Mucosa of descending colon (tissue), 3 donors: ENCODE measurements at places on chromosomes 5 and 9.

DNA sequence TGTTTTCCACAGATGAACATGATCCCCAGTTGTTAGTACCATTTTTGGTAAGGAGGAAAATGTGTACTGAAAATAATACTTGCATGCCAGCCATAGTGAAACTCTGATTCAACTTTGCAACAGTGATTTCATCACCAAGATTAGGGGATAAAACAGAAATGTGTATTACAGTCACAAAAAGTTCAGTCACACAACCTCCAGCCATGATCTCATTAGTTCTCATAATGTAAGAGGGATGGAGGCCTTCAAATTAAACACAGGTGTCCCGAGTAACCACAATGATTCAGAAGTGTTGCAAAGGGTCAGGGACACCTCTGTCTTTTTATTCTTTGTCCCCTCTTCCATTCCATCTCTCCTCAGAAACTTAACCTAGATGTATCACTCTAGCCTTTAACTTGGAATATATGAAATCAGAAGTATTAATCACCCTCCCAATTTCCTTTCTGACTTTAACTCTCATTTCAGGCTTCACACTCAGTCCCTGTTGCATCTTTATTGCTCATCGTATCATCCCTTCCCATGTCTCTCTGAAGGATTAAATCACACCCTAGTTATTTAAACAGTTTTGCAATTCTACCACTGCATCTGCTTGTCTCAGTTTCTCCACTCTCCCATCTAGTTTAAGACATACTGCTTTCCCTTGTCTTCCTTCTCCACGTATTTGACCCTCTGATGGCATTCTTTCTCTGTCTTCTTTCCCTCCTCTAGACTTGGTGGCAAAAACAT, 291.2 kb downstream of the ADAMTS6 start:
- DNase-seq: no peak

DNA sequence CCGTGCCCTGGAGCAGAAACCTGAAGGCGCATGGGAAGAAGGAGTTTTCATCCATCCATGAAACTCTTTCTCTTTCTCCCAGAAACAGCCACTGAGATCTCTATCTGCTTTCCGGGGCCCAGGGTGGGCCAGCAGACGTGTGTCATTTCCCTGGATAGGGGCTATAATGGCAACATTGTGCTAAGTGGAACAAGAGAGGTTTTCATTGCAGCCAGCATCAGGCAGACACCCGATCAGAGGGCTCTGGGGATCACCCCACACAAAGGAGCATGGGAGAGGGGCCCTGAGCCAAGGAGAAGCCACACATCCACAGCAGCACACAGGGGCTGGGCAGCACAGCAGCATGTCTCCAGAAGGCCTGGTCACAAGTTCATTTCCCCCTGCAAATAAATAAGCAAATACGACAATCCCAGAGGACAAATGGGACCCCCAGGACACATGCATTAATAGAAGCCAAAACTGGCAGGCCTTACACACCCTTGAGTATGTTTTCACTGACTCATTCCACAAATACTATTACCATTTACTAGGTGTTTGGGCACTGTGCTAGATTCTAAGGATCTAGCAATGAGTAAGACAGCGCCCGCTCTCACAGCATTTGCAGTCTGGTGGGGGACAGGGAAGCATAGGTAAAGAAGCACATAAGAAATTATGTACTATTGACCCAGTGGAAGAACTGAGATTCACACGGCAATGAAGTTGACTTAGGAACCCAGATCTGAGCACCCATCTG, 4.3 kb upstream of the AFAP1L1 start:
- no peak for DNase-seq

DNA sequence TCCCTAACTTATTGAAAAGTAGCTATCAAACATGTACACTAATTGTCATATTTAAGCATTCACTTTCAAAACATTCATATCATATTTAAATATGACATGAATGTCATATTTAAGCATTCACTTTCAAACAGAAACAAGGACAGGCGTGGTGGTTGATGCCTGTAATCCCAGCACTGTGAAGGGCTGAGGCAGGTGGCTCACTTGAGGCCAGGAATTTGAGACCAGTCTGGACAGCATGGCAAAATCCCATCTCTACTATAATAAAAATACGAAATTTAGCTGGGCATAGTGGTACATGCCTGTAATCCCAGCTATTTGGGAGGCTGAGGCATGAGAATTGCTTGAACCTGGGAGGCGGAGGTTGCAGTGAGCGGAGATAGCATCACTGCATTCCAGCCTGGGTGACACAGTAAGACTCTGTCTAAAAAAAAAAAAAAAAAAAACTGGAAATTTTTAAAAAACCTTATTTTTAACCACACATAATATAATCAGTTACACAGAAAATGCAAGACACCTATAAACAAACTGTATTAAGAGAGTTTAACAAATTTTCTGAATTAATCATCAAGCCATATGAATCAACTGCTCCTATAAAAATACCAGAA, 88.1 kb downstream of the LPAR1 start:
- no peak for DNase-seq

DNA sequence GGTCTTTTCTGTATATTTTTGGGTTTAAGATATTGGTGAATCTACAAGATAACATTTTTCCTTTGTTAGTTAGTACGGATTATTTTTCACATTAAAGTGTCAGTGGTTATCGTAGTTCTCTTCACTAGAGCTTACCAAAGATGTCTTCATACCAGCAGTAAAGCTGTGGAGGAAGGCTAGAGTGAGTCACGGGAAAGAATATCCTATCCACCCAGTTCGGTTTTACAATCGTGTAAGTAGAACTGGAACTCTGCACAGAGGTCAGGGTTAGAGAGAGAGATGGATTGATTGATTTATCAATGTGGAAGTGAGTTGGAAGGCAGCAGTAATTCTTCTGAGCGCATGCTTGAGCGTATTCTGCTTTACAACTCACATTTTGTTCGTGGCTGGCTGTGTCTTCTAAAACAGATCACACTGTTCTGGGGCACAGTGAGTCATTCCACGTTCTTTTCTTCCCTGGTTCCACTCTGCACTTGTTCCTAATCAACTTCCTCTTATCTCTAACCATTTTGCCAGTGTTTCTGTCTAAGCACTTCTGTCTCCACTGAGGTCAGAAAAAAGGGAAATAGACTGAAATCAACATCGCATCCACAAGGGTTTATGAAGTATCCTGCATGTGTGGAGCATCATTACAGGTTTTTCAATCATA, 86.5 kb upstream of the ARRDC3 start:
- no peak for DNase-seq

DNA sequence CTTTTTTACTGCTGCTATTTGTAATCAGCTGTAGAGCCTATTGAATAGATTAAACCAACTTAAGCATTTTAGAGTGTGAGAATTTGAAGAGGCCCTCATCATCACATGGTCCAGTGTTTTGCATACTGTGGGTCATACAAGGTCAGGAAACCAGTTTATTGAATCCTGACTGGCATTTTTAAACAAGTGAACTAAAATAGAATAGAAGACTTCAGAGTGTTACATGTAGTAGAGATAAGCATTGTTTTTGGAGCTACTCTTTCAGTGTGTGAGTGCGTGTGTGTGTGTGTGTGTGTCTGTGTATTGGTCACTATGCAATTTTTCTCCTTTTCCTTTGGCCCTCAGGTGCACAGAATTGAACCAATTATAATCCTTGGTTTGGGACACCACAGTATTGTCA, 114.4 kb downstream of the SLC28A3 start:
- no peak for DNase-seq

DNA sequence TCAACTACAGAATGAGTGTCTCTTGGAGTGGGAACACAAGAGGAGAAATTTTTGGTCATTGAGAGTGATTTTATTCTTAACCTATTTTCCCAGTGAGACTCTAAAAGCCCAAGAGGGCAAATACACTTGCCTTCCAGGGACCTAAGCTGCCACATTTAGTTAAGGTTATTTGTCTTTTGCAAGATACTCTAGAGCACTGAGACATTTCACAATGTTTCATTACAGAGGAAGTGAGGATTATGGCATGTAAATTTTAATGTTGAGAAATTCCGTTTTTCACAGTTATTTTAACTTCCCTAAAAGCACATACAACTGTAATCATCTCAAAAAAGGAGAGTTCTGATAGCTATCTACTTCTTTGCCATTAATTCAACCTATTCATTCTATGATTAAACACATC, 38.7 kb upstream of the RAB3C start:
- no peak for DNase-seq

DNA sequence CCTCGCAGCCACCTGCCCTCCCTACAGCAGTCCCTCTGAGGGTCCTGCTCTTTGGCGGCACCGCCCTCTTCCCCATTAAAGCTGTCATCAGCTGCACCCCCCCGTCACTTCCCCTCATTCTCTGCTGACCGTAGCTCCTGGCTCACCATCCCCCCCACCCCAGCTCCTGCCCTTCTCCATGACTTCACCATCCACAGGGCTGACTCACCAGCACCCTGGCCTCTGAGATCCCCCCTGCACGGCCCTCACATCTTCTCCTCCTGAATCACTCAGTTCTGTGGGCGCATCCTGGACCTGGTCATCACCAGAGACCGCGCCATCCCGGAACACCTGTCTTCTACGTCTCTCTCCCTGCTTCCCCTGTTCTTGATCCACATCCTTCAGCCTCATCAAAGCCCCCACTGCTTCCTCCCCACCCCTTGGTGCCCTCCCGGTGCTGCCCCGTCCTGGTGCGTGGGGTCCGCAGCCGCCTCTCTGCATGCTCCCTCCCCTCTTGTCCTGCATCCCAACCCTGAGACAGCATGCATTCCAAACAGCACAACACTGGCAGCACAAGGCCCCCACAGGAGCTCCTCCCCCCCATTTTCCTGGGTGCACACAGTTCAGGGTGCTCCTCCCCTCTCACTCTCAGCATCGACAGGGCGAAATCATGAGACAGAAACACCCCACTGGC, 12.9 kb downstream of the FLT4 start:
- no peak for DNase-seq

GRCh38 chr9:34384368-34385165, 7.9 kb upstream of the MYORG start:
- DNase-seq: no peak

- no peak for DNase-seq
Measured at GRCh38 chr9:76571288-76571687, 112.3 kb downstream of the GCNT1 start.

DNA sequence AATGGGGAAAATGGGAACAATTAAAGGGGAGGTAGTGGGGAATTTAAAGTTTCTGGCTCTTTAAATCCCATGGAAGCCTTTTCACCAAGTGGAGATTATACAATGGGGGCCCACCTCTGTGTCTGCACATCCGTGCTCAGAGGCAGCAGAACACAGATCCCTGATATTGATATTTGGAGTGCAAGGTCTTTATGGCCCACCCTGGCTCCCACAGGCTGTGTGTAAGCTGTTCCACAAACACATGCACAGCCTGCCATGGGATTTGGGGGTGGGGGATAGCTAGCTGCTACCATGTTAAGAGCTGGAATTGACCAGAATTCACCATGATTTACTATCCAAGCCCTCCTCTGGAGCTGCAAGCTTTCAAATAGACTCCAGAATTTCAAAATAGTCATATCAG, 55.9 kb downstream of the RASGEF1C start:
- DNase-seq: no peak

- no peak for DNase-seq
Measured at GRCh38 chr5:138962614-138963370, 87.7 kb upstream of the LRRTM2 start.

GRCh38 chr5:170183816-170184687, 48.7 kb upstream of the C5orf58 start:
- DNase-seq: peak; percentile 64

- no peak for DNase-seq
Measured at GRCh38 chr9:27659001-27659400, 85.7 kb upstream of the C9orf72 start.

GRCh38 chr9:10014889-10015288, 597.9 kb downstream of the PTPRD start:
- DNase-seq: no peak

- DNase-seq: no peak
Measured at GRCh38 chr9:13971966-13972655, 341.8 kb downstream of the NFIB start.

- DNase-seq: peak; percentile 80
Measured at GRCh38 chr9:124267271-124267807, 9.6 kb downstream of the NEK6 start.

- no peak for DNase-seq
Measured at GRCh38 chr5:110255194-110255593, 471.3 kb downstream of the TMEM232 start.

GRCh38 chr9:8456344-8456743, 656.8 kb upstream of the DMAC1 start:
- DNase-seq: no peak

DNA sequence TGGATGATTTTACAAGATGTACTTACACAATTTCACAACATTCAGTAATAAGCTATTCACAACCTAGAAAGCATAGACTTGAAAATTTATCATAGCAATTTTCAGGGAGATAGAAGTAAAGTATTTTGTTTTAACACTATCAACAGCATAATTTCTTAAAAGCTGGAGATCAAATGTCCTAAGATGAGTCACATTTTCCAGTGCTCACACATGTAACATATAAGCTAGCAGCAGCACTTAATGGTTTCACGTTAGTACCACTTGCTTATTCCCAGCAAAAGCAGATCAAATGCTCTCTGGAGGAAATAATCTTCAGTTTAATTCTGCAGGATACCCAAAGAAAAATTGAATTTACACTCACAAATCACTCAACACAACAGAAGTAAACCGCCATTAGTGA, 6.5 kb downstream of the OR13C8 start:
- DNase-seq: no peak

DNA sequence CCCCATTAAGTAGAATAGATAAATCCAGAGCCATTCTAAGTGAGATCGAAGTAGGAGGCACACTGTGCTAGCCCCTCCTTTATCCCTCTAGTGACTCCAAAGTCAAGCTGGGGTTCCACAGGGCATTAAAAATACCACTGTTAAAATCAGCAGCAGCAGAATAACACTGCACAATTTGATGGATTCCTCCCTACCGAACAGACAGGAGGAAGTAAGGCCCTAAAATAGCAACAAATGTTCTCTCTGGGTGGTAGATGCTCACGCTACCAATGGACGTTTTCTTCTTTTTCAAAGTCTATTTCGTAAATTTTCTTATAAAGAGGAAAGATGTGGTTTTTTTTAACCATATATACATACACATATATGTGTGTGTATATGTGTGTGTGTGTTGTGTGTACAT, 54.4 kb downstream of the FBXW11 start:
- DNase-seq: no peak

- DNase-seq: peak; percentile 56
Measured at GRCh38 chr9:128899566-128900322, 17.8 kb downstream of the LRRC8A start.

DNA sequence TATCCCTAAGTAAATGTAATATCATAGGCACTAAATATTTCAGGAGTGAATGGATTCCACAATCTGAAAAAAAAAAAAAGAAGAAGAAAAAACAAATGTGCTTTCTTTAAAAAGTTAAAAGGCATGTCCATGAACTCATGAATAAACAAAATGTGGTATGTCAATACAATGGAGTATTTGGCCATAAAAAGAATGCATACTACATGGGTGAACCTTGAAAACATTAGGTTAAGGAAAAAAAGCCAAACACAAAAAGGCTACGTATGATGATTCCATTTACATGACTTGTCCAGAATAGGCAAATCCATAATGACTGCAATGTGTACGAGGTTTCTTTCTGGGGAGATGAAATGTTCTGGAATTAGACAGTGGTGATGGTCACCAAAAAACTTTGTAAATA, 45.3 kb downstream of the FNIP1 start:
- no peak for DNase-seq
